Left colon (tissue), 2 donors: ENCODE measurements at places on chromosomes 2 and 18.

GRCh38 chr2:6905668-6906067 is 11.5 kb upstream of the RNF144A start:
- no peak for DNase-seq

DNA sequence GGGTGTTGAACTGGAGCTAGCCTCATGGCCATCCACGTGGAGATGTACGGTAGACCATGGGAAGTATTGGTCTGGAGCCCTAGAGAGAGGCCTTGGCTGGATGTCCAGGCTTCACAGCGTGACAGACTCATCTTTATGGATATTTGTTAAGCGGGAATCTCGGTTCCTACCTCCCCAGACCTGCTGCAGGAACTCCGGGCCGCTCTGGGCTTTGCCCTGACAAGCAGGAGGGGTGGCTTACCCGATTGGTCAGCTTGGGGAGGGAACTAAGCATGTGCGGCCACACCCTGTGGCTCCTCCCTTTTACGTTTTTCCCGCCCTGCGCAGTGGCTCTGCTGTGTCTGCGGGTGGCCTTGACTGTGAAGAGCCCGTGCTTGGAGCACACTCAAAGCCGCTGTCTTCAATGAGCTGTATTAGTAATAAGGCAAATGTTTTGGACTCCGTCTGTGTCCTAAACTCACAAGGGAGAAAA is 52.3 kb downstream of the PAPOLG start:
- no peak for DNase-seq

DNA sequence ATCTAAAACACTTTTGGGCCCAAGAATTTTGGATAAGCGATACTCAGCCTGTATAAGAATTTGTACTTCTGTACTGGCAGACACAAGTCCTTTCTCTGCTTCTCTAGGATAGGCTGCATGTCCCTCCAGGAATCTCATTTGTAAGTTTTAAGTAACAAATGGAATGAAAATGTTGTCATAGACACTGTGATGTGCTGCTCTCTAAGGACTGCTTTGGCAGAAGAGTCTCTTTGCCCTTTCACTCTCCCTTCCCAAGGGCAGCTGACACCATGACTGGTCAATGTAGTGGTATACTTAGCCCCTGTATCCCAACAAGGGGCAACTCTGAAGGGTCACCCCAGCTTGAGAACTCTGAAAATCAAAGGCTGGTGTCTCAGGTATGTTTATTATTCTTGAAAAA is 27.3 kb downstream of the PLA2R1 start:
- DNase-seq: no peak

- DNase-seq: no peak
Measured at GRCh38 chr2:46073540-46074046, 223.6 kb upstream of the EPAS1 start.

- no peak for DNase-seq
Measured at GRCh38 chr2:117621326-117621725, 193.2 kb upstream of the DDX18 start.

DNA sequence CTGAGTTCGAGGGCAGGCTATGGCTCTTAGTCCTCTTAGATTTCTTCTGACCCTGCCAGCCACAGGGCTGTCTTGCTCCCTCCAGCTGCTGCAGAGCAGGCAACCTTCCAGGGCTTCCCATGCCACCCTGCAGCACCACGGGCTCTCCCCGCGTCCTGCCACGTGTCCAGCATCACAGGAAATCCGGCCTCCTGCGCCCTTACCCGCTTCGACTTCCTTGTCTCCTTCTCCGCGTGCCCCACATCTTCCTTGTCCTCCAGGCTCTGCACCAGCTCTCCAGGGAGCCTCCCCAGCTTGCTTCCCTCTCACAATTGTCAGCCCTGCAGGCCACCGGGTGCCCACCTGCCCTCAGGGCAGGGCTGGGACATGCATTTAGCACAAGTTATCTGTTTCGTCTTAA is 253.5 kb downstream of the DCDC2C start:
- DNase-seq: no peak

DNA sequence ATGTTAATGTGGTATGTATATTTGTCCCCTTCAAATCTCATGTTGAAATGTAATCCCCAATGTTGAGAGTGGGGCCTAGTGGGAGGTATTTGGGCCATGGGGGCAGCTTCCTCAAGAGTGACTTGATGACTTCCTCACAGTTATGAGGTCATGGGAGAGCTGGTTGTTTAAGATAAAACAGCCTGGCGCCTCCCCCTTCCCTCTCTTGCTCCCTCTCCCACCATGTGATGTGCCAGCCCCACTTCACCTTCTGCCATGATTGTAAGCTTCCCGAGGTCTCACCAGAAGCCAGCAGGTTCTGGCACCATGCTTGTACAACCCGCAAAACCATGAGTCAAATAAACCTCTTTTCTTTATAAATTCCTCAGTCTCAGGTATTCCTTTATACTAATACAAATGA is 258.3 kb upstream of the POU3F3 start:
- no peak for DNase-seq

GRCh38 chr2:3480352-3481010 is 38.9 kb downstream of the ADI1 start:
- peak; percentile 94 for DNase-seq

GRCh38 chr2:174004905-174005605 is 39.9 kb upstream of the SP3 start:
- DNase-seq: no peak

DNA sequence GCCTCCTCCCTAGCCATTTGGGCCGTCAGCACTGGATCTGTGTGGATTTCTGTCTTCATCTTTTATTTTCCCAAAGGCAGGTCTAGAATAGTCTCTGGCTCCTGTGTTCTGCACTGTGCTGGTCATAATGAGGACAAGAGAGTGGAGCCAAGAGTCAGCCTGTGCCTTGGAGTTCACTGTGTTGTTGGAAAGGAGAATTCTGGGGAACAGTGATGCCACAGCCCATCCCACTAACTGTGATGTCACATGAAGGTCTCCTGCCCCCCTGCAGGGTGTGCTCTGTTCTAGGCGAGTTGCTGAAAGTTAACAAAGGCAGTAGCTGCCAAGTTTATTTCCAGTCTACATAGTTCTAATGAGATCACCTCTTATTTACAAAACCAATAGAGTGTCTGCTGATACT is 248.5 kb downstream of the TPGS2 start:
- DNase-seq: no peak

- DNase-seq: no peak
Measured at GRCh38 chr2:182893666-182894065, 27.2 kb upstream of the FRZB start.

GRCh38 chr2:10467401-10467800 is 19.3 kb upstream of the ODC1 start:
- DNase-seq: no peak

DNA sequence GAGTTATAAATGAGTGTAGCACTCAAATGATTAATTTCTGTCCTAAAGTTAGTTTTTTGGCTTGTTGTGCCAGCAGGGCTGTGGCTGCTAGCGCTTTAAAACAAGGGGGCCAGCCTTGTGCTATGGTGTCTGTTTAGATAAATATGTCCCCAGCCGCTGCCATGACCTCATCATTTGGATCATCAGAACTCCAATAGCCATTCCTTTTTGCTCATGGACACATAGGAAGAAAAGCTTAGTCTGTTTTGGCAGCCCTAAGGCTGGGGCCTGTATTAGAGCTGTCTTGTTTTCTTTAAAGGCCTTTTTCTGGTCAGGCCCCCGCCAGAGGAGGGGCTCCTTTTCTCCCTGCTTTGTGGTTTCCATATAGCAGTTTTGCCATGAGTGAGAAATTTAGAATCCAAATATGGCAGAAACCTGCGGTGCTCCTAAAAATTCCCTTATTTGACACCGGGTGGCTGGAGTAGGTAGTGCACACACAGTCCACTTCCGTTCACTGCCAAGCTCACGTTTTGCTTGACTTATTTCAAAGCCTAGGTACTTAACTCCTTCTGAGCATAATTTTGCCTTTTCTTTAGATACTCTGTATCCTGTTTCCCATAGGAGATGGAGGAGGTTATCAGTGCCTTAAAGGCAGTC is 60.4 kb upstream of the SLC35G4 start:
- no peak for DNase-seq

- no peak for DNase-seq
Measured at GRCh38 chr2:237721458-237721857, 77.1 kb upstream of the RBM44 start.

GRCh38 chr2:61426267-61426897 is 44.5 kb downstream of the USP34 start:
- DNase-seq: peak; percentile 76

GRCh38 chr2:85584857-85585780 is 888 bp downstream of the VAMP5 start:
- DNase-seq: no peak

DNA sequence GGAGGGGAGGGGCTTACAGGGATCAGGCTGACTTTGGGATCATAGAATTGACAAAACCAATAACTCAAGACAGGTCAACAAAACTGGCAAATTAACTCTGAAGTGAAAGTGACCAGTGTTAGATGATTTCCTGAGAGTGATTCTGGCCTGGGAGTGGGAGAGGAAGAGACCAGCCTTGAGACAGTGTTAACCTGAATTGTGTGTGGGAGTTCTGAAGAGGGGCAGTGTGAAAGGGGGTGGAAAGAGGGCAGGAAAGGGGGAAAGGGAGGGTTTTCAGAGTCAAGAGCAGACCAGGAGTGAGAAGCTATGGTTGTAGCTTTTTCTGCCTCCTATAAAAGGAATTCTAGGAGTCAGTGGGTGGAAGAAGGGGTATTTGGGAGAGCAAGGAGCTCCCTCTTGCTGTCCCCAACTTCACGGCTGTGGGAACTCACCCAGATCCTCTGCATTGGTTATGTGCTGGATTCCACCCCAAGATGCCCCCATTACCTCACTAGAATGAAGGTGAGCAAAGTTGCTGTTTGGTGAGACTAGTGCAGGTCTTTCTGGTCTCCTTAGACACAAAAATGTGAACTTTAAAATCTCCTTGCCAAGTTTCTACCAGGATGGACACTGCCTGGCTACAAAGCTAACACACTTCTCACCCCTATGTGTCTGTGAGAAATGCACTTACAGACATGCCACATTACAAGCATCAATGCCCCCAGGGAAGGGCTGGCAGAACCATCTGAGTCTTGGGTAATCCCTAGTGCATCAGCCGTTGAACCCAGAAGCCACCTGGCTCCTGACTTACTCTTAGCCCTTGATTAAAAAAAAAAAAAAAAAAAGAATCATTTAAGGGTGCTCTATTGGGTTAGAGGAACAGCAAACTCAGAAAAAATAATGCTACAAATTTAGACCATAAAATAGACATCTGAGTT is 61.6 kb downstream of the BMP10 start:
- DNase-seq: no peak

DNA sequence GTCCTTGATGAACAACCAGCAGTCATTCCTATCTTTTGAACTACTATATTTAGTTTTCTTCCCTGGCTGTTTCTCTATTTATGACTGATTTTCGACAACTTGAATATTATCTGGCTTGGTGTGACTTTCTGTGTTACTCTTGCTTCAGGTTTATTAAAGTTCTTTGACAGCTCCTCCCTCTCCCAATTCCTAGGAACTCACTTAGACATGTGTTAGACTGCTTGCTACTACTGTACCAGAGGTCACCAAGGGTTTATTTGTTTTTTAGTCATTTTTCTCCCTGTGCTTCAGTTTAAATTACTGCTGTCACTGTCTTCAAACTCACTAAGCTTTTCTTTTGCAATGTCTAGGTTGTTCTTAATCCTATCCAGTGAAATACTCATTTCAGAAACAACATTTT is 90.5 kb downstream of the TMEM131 start:
- no peak for DNase-seq

GRCh38 chr2:178330175-178331017 is 120.6 kb downstream of the PRKRA start:
- DNase-seq: no peak

- no peak for DNase-seq
Measured at GRCh38 chr2:21268878-21269224, 145.1 kb downstream of the TDRD15 start.

DNA sequence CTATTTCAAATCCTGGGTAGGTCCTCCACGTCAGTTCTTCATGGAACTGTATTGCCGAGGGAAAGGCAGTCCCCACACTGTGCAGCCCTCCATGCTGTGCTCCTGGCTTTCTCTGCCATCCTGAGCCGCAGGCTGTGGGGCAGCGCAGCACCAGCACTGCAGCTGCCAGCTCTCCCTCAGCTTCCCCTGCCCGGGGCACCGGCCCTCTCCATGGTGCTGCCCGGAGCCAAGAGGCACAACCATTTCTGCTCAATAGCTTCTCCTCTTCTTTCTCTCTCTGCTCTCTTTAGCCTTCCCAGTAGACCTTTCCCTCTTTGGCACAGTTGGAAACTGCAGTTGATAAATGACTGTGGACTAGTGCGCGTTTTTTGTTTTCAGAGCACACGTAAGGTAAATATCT is 12.1 kb downstream of the ANKRD23 start:
- no peak for DNase-seq

DNA sequence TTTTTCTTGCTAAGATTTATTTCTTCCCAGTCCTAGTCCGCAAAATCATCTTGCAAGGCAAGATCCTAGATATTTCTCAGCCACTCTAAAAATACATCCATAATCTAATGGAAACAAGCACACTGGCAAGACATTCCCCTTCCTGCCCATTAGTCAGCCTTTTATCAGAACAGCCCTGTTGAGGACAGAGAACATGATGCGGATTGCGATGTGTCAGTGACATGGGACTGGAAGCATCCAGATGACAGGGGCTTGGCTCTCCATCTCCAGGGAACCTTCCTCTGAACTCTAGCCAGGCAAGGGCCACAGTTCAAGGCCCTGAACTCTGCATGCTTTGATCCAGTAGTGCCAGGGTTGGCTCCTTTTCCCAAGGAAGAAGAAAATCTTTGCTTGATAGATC is 70.0 kb downstream of the VSNL1 start:
- DNase-seq: no peak

- no peak for DNase-seq
Measured at GRCh38 chr18:25282896-25283703, 68.9 kb downstream of the ZNF521 start.

DNA sequence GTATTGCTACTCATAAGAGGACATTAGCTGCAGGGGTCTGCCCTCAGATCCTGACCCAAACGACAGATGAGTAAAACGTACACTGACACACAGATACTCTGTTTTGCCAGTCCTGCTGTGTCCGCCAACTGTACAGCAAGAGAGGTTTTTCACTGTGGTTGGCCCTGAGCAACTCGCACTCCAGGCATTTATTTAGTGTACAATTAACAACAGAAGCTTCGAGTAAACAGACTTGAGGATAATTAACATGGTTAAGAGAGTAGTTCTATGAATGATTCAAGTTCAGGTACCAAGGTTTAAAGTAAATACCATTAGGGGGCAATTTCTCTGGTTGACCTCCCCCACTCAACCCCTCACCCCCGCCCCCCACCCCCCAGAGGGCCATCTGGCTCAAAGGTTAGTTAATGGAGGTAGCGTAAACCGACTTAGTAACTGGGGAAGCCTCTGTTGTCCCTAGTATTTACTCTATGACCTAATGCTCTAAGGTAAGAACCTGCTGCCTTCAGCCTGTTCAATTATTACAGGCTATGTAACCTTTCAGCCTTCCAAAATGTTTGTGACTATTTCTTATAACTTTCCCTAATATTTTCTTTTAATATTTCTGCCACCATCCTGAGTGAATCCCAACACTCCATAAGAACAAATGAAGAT is 103.9 kb upstream of the XIRP2 start:
- DNase-seq: no peak

DNA sequence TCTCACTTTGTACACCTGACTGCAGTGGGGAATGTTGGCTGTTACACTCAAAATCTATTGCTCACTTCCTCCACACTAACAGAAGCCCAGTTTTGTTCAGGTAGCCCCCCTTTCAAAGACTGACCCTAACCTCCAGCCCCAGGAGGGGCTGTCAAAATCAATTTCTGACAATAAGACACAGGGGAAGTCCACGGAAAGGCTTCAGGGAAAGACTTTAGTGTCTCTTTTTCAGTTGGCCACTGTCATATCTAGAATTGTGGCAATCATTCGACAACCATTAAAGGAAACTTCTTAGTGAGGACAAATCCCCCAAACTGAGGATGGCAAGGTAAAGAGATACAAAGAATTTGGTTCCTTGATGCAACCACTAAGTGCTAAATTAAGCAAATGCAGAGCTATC is 59.0 kb downstream of the BARD1 start:
- no peak for DNase-seq
